Activated CD8-positive, alpha-beta memory T cell treated with anti-CD3 and anti-CD28 coated beads for 1 hour (primary cell): ENCODE measurements at places on chromosomes 5 and 9.

DNA sequence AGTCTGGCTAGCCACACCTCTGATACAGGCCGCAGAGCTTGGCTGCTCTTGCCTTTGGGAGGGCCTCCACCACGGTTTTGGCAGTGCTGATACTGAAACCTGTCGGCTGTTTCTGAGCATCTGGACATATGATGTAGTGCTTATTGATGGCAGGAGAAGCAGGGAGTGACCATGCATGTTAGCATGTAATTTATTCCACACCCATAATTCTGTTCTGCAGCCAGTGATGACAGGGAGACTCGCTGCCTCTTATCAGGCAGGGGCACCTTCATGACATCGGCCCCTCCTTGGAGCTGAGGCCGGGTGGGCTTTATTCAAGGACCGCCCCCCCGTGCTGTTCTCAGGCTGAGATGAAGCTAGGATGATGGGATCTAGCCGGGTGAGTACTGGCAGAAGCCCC lies 49.0 kb downstream of the OLFM1 start:
- DNase-seq = no peak

DNA sequence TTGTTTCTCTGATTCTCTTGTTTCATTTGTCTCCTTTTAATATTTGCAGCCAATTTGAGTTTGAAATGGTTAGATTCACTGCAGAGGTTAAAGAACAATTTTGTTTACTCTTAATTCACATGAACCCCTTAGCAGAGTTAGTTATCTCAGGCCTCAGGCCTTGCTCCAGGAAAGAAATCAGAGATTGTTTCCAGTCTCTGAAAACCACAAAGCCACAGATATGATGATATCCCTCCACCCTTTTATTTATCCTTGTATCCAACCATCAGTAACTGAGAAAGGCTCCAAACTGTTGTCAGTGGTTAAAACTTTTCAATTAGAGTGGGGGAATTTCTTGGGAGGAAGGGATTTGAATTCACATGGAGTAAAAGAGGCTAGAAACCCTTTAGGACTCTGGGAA lies 406.0 kb upstream of the DMAC1 start:
- no peak for DNase-seq

- no peak for DNase-seq
Measured at GRCh38 chr5:10446490-10446889, 4.8 kb downstream of the ROPN1L start.

DNA sequence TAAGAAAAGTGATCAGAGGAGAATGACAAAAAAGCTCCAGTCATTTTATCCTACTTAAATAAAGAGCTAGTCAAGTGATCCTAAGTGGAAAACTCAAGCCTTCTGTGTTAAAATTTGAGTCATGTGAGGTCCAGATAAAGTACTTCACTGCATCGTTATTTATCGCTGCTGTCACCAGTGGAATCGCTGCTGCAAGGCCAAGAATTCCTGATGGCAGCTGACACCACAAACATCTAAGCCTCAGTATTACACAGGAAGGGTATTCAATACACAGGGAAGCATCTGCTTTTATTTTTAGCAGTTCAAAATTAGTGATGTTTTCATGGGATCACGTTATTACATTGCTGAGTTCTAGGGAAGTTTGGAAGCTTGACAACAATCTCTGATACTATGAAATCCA lies 190.3 kb downstream of the GOLPH3 start:
- DNase-seq = no peak

GRCh38 chr5:60332244-60333004 lies 367.5 kb downstream of the DEPDC1B start:
- no peak for DNase-seq

DNA sequence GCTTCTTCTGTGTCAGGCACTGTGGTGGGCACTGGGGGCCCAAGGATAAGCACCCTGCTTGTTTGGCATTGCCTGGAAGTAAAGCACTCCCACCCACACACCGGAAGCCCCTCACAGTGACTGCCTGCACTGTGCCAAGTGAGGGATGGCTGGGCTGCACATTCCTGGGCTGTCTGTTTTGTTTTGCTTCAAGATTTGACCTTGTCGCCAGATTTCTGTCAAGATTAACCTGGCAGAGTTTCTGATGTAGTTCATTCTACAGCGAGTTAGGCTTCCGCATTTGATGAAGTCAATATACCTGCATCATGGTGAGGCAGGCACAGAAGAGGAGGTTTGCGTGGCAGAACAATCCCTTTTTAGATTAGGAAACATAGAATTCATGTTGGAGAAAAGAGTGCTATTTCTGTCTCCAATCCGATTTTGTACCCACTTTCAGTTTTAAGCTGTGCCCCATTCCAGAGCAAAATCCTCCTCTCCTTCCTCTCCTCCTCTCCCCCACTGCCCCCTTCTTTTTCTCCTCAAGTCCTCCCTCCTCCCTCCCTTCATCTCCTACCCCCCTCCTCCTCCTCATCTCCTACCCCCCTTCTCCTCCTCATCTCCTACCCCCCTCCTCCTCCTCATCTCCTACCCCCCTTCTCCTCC lies 14.4 kb upstream of the BOD1 start:
- no peak for DNase-seq

- no peak for DNase-seq
Measured at GRCh38 chr9:115034801-115035200, 83.2 kb downstream of the TNC start.

DNA sequence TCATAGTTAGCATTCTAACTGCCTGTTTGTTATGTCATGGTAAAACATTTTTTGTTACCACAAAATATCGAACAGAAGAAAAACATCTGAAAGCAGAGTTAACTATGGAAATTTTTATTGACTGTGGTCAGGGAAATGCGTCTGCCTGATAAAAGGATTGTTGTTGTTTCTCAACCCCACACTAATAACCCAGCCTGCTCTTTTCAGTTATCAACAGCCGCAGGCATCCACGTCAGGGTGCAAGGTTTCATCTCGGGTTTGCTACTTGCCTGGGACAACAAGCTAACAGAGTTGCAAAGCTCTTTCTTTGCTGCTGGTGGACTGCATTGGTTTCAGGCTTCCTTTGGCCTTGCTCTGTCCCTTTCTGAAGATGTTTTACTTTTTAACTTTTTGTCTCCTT lies 969.2 kb downstream of the CDH18 start:
- DNase-seq = no peak

DNA sequence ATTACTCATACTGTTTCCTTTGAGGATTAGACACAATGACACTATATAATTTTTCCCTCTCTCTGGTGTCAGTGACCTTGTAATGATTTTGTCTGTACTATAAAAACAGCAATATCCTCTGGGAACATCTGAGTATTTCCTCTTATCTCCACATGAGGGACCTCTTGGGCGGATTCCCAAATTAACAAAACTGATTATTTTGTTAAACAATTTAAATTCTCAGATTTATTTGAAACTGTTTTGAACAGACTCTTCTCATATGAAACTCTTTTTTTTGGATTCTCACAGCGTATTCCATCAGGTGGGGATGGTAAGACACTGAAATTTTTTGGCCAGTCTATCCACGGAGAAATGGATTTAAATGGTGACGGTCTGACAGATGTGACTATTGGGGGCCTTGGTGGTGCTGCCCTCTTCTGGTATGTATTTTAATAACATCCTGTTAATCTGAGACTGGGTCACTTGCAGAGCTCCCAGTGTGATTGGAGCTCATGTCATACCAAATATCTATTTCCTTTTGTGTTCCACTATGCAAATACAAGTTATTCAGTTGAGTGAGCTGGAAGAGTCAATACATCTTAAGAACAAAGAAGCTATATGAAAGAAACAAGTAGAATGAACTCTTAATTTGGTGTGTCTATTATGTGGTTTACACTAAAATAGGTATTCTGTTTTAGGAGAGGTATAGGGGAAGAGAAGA lies 73.8 kb upstream of the ITGA2 start:
- DNase-seq = no peak

GRCh38 chr5:113764382-113764781 lies 250.9 kb downstream of the YTHDC2 start:
- no peak for DNase-seq

- no peak for DNase-seq
Measured at GRCh38 chr9:129414377-129414992, 206.4 kb downstream of the C9orf50 start.

GRCh38 chr9:86754581-86755560 lies 192.4 kb downstream of the GAS1 start:
- no peak for DNase-seq

DNA sequence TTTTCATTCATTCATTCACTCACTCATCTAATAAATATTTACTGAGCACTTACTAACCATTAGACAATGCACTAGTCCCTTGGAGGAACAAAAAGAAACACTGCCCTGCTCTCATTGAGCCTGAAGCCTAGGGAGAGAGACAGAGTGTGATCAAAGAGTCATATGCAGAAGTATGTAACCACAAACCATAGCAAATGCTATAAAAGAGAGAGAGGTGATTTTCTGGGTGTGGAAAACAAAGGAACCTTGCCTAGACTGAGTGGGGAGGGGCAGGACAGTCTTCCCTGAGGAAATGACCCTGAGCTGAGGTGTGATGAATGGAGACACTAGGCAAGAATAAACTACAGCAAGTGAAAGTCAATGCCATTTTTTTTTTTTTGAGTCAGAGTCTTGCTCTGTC lies 10.8 kb upstream of the ADRA1B start:
- DNase-seq = no peak

DNA sequence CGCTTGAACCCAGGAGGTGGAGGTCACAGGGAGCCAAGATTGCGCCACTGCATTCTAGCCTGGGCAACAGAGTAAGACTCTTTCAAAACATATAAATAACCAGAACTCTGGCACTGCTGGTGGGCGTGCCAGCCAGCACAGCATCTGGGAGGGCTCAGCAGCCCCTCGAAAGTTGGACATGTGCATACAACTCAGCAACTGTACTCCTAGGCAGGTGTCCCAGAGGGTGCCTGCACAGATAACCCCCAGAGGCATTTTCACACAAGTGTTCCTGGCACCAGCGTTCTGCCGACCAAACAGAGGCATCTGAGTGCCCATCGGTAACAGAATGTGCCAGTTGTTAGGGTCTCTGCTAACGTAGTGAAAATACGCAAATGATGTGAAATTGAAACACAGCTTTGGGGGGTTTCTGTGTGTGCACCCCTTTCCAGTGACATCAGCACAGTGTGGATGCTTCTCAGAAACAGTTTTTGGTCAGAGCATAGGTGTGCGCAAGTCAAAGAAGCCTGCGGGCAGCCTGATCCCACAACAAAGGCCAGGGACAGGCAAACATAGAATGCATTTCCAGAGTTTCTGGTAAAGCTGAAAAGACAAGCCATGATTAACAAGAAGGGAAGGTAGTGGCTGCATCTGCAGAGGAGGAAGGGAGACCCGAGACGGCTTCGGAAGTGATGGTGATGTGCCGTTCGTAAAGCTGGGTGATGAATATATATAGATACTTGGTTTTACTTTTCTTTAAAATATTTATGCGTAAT lies 190.2 kb downstream of the CACNA1B start:
- no peak for DNase-seq

- no peak for DNase-seq
Measured at GRCh38 chr9:120446671-120447070, 133.3 kb downstream of the CDK5RAP2 start.

DNA sequence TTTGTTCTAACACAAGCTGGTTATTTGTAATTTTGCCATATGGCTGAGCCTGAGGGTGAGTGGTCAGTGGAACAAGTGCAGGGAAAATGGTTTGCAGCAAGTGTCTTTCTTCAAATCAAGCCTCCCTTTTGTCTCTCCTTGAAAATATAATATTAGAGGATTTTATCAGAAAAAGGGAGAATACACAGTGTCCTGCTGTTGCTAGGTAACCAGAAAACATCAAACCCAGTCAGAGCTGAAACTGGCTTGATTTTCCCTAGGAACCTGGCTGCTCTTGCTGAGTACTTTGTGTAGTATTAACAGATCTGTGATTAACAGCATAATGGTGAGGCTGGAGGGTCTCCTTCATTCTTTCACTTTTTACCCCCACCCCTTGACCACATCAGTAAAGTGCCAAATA lies 314.0 kb downstream of the ARHGEF28 start:
- no peak for DNase-seq

DNA sequence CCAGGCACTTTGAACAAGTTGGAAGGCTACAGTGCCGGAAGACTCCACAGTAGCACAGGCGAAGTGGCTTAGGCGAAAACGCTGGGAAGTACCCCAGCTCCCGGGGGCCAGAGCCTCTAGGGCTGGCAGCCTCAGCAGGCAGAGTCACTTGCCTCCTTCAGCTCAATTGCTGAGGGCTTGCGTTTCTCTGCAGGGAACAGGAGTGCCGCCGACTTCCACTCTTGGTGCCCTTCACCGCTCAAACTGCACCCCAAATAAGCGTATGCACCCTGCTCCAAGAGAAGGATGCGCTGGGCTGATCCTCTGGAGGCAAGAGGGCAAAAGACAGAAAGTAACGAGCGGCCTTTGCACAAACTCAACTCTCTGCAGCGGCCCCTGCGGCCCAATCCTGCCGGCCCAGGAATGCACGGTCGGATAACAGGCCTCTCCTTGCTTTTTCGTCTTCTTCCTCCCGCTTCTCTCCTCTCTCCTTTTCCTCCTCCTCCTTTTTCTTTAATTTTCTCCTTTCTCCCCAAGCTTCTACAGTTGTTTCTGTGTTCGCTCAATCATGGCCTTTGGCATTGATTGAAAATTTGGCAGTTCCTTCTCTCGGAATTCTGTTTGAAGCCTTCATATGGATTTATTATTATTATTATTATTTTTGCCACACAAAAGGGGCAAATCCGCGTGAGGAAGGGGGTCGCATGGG lies 1.1 kb upstream of the S1PR3 start:
- DNase-seq = no peak

GRCh38 chr5:1760231-1760630 lies 39.4 kb downstream of the MRPL36 start:
- DNase-seq = no peak

DNA sequence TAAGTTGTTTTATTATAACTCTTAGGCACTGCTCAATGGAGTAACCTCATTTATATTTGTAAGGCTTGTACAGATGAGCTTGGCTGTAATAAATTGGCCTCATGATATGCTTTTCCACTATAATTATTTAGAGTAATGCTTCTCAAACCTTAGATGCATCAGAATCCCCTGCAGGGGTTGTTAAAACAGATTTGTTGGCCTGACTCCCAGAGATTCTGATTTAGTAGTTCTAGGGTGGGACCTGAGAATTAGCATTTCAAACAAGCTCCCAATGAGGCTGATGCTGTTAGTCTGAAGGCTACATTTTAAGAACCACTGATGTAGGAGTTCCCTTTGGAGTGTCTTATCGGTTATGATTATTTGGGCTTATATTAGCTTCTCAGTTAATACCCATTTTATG lies 38.2 kb upstream of the ARSB start:
- no peak for DNase-seq

GRCh38 chr5:58925627-58926540 lies 343.0 kb downstream of the RAB3C start:
- no peak for DNase-seq

- no peak for DNase-seq
Measured at GRCh38 chr5:113615708-113616107, 102.2 kb downstream of the YTHDC2 start.
